ENCODE measurements at places on chromosomes 4 and X.

- no peak for DNase-seq
Measured at GRCh38 chrX:96861218-96861617, 22.5 kb upstream of the RPA4 start.

DNA sequence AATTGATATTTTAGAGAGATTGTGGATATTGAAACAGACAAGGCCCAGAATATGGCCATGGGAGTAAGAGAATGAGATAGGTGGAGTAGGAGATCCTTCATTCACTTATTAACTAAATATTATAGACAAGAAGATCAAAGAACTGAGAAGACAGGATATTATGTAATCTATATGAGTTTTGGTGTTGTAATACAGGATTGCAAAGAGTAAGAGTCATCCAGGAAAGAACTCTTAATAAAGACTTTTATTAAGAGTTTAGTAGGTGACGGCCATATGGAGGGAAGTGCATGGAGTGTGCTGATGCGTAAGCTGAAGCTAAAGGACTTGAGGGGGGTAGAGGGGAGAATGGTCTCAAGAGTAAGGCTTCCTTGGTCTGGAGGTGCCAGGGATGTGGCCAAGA, 153.7 kb downstream of the VEGFC start:
- DNase-seq, result no peak

DNA sequence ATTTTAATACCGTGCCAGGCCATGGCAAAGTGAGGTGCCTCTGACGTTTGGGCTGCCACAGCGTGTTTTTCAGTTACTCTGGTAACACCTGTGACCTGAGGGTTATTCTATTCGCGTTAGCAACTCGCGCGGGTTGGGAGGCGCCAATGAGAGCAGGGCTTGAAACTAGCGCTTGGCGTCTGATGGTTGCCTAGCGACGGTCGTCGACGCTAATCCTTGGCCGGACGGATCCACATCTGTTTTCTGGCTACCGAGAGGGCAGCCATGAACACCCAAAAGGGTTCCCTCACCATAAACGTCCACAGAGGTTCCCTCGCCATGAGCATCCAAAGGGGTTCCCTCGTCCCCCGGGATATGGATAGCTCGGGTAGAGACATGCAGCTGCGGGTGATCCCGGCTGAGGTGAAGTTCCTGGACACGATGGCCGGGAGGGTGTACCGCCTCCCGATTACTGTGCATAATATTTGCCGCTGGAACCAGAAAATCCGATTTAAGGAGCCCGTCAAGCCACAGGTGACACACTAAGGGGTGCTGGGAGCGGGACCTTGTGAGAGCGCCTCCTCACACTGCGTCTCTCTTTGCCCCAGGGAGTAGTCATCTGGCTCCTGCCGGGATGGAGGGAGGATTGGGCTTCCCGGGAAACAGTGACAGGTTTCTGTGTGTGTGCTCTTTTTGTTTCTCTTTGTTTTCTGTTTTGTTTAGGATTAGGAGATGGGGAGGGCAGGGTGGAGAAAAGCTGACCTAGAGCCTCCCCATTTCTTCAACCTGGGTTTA, at the start of gene CFAP47:
Gene CFAP47, plus strand, starts transcription at position 199 of the 774 bp plus-strand sequence. Its CDS starts 66 bp downstream, at position 265.
- DNase-seq, result no peak

GRCh38 chr4:173391701-173392100, 7.2 kb downstream of the SCRG1 start:
- DNase-seq, result no peak

DNA sequence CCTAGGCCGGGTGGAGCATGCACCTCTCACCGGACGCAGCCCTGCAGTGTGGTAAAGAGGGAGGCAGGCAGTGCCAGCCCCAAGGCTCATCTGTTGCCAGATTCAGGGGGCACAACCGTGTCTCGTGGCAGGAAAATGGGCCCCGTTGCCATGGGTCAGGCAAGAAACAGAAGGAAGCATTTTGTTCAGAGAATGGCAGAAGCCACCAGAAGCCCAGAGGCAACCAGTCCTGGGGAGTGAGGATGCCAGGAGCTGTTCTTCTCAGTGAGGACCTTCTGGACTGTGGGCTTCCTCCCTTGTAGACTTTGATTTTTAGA, 12.5 kb upstream of the UVSSA start:
- no peak for DNase-seq

DNA sequence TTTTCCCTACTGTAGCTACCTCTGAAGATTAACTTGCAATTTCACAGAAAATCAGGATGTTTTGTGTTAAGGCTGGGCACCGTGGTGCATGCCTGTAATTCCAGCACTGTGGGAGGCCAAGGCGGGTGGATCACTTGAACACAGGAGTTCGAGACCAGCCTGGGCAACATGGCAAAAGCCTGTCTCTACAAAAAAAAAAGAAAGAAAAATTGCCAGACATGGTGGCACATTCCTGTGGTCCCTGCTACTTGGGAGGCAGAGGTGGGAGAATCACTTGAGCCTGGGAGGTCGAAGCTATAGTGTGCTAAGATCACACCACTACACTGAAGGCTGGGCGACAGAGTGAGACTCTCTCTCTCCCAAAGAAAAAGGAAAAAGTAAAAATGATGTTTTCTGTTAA, 27.4 kb downstream of the APELA start:
- DNase-seq, result no peak

GRCh38 chr4:88012647-88013046, 5.2 kb downstream of the PKD2 start:
- DNase-seq, result no peak

- DNase-seq, result no peak
Measured at GRCh38 chrX:6002056-6002455, 226.6 kb downstream of the NLGN4X start.

- DNase-seq, result no peak
Measured at GRCh38 chr4:45576275-45576674, 547.6 kb downstream of the GABRG1 start.

- no peak for DNase-seq
Measured at GRCh38 chr4:136458326-136458725, 1074.0 kb downstream of the PCDH18 start.

- no peak for DNase-seq
Measured at GRCh38 chrX:15714529-15714928, 23.5 kb upstream of the CA5B start.

- DNase-seq, result no peak
Measured at GRCh38 chrX:129649268-129650182, 5.2 kb downstream of the APLN start.

GRCh38 chr4:97432551-97432950, 710.7 kb downstream of the STPG2 start:
- DNase-seq, result no peak

- no peak for DNase-seq
Measured at GRCh38 chr4:123025398-123025797, 103.0 kb upstream of the NUDT6 start.

DNA sequence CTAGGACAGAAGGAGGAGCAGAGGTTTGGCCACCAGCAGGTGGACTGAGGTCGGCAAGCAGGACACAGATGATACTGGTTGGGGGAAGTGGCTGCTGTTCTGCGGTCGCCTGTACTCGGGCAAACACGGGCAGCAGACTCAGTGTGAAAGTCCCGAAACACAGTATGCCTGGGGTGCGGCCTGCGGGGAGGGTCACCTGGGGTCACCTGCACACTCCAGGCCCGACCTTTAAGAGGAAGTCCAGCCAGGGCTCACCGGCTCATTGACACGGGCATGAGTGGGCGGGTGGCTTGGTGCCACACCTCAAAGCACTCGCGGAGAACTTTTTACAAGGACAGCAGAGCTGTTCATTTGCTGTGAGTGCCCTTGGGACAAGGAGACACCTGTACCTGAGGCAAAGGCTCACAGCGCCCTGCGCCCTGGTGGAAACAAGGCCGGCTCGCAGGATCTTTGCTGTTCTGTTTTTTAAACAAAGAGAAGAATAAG, 71.5 kb upstream of the MXD4 start:
- peak; percentile 15 for DNase-seq

DNA sequence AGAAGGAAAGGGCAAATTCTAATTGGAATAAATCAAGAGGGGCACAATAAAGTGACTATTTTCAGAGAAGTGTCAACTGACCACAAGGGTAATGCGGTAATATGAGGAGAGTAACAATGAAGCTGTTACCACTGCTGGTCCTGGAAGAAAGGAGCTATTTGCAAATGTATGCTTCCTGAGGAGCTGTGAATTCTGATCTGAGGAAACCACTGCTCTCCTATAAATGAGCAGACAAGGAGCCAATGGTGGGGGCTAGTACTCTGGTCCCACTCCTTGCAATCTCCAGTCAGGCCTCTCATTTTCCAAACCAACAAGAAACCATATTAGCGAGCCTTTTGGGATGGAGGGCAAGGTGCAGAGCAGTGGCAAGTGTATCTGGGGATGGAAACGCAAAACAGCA, 770.2 kb downstream of the FSTL5 start:
- DNase-seq, result no peak

GRCh38 chr4:125316401-125316790, 1.6 kb downstream of the FAT4 start:
- DNase-seq, result no peak

GRCh38 chr4:133355633-133356032, 206.5 kb downstream of the PCDH10 start:
- no peak for DNase-seq

- DNase-seq, result no peak
Measured at GRCh38 chr4:91527056-91527455, 776.7 kb upstream of the GRID2 start.

- no peak for DNase-seq
Measured at GRCh38 chr4:109559625-109559982, 442 bp upstream of the MCUB start.

DNA sequence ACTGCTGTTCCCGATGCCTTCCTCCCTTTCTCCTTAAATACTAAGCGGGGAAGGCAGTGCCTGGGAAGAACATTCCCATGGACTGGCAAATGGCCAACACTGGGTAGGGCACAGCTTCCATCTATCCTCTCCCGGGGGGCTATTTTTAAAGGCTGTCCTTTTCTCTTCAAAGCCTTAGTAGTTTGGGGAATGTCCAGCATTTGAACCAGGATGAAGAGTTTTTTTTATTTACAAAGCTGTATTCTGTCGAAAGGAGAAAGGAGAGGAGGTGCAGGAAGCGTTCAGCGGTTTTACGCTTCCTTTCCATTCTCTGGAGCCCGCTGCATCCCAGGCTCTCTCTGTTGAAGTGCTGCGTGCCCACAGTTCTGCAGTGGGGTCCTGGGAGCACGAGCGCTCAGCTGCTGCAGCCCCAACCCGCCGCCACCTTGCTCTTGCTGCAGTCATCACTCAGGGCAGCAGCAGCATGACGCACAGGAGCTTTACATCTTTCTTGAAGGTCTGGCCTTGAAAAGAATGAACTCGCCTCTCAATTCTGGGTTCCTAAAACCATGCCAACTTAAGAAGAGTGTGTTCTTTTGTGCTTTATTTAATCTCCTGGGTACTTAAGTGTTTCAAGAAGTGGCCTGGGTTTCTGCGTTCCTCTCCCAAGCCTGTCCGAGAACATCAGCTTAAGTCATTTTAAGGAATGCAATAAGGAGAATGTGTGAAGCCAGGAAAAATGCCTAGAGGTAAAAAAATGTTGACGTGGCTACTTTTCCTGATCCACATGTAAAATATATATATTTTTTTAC, 427.2 kb downstream of the MAPK10 start:
- DNase-seq, result no peak

DNA sequence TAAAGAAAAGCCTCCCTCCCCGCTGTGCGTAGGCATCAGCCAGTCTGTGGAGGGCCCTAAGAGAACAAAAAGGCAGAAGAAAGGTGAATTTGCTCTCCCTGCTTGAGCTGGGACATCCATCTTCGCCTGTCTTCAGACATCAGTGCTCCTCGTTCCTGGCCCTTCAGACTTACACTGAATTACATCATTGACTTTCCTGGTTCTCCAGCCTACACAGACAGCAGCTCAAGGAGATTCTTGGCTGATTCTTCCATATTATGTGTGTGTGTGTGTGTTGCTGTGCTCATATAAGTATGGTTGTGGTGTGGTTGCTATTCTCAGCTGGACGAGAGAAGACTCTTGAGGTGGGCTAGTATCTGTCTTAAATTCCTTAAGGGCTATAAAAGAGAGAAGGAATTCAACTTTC, 35.5 kb upstream of the CD99L2 start:
- no peak for DNase-seq

DNA sequence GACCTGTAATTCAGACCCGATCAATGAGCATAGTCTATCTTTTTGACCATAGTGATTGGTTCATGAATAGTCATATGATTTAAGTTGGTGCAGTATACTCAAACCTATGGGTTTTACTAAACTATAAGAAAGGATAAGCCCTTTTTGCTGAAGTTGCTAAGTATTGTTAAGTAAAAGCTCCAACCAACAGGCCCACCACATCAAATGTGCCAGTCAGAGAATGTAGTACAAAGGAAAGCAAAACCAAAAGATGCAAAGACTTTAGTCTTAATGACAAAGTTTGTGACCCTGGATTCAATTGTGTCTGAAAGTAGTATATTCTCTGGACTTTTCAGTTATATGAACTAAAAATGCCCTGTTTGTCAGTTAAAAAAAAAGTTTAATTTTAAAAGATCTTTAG, 208.1 kb upstream of the TET2 start:
- no peak for DNase-seq

- DNase-seq, result no peak
Measured at GRCh38 chr4:126705266-126705665, 927.5 kb upstream of the INTU start.

DNA sequence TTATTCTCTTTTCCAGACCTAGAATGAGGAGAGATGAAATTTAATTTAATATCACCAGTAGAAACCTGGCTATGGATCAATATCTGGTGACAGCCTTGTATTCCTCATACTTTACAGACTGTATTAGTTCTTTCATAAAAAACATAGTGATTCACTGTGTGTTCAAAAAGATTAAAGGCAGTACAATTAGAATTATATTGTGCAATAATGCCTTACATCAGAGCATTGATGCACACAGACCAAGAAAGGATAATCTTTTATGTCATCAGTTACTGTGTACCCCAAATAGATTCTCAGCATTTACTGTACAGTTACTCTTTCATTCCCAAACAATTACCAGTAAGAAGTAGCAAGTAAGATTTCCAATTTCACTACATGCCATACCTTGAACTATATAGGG, 260.5 kb upstream of the ANXA10 start:
- no peak for DNase-seq

- DNase-seq, result no peak
Measured at GRCh38 chr4:16671741-16672140, 226.7 kb downstream of the LDB2 start.

DNA sequence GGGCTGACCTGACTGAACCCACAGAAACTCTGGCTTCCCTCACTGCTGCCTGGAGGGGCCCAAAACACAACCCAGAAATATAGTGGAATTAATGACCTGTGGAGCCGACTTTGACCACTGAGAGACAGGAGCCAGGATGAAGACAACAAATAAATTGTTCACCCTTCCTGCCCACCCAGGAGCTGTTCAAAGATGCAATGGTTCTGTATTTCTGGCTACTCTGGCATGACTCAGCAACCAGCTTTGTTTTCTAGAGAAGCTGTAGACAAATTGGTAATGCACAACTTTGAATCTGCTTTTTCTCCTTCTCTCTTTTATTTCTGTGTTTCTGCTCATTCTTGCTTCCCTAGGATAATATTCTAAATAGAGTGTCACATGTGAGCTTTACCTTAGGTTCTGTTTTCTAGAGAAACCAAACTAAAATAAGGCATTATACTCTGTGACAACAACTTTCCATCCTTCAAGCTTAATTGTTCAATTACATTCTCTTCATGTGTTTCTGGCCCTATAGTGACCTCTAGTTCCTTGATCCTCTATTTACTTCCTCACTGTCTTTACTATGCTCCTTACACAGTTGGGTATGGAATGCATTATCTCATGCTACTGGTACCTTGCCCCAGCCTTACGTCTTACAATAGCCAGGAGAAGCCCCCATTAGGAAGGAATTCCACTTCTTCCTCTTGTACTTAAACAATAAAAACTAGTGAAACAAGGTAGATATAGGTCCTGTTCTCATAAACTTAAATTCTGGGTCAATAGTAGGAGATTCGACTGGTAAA, 6.5 kb upstream of the PRKG2 start:
- DNase-seq, result no peak

Data from GM12864 (cell line).